NCI-H1092 (cell line): ENCODE measurements at places on chromosomes 7 and 10.

DNA sequence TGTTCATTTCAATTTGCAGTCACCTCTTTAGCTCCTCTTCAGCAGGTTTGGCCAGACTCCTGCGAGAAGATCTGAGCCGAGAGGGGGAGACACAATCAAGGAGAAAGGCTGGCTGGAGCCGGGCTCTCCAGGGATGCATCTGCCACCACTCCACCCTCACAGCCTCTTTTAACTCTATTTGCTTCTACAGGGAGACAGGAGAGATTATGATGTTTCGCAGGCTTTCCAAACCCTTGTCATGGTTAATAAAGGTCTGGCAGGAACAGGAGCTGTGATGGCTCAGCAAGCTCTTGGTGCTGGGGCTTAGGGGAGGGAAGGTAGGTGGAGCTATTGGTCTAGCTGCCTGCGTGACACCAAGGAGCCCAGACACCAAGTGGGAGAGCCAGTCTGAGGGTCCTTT is 448.1 kb upstream of the PODXL start:
- DNase-seq = no peak

DNA sequence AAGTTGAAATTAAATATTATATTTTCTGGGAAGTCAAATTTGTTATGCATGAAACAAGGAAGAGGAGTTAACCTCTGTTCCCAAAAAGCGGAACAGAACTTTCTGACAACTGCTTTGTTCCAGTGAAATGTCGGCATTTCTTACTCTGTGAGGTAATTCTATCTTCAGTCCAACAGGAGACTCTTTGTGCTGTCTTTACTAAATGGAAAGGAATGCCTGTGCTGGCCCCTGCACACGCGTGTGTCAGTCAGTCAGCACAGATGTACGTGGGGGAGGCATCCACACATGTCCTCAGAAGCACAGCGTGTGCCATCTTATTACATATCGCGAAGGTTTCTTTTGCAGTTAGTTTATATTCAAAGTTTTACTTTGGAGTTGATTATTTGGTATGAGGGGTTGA is 37.5 kb downstream of the NET1 start:
- DNase-seq = no peak

DNA sequence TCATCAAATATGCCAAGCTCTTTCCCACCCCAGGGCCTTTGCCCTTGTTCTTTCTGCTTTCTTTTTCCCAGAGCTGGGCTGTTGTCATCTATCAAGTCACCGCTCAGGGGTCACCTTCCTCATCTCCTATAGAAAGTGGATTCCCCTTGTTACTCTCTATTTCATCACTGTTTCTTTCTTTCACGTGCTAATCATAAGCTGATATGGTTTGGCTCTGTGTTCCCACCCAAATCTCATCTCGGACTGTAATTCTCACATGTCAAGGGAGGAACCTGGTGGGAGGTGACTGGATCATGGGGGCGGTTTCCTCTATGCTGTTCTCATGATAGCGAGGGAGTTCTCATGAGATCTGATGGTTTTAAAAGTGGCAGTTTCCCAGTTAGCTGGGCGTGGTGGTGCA is 17.0 kb upstream of the TIAL1 start:
- DNase-seq = no peak

- no peak for DNase-seq
Measured at GRCh38 chr10:99852481-99853213, 70.2 kb downstream of the ABCC2 start.

GRCh38 chr10:132945894-132946255 is 3.5 kb upstream of the CFAP46 start:
- DNase-seq = no peak

- no peak for DNase-seq
Measured at GRCh38 chr10:122949296-122949695, 4.7 kb downstream of the C10orf88 start.
